ENCODE measurements at places on chromosomes 2 and 18.

GRCh38 chr18:3916082-3916481, 466.1 kb downstream of the TGIF1 start:
- no peak for DNase-seq

GRCh38 chr2:230891509-230891908, 26.8 kb downstream of the ITM2C start:
- DNase-seq: no peak

GRCh38 chr18:3293196-3293951, 31.4 kb downstream of the MYL12B start:
- DNase-seq: no peak

- no peak for DNase-seq
Observed at GRCh38 chr2:58557176-58557575, 316.1 kb upstream of the FANCL start.

DNA sequence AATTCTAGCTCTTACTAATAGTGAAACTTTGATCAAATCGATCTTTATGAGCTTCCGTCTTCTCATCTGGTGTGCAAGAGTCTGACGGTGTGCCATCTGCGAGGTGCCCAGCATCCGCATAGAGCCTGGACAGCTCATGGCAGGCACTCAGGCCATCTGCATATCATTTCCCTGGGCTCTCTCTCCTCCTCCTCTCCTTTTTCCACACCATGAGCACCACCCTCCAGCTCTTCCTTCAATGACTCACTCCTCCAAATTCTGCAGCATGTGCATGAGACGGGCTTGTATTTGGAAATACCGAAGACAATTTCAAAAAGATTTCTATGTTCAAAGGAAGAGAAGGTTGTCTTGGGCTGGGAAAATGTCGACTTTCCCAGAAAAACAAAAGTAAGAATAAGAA, 161.1 kb downstream of the CCBE1 start:
- no peak for DNase-seq

- no peak for DNase-seq
Observed at GRCh38 chr2:11941201-11942177, 195.1 kb downstream of the LPIN1 start.

DNA sequence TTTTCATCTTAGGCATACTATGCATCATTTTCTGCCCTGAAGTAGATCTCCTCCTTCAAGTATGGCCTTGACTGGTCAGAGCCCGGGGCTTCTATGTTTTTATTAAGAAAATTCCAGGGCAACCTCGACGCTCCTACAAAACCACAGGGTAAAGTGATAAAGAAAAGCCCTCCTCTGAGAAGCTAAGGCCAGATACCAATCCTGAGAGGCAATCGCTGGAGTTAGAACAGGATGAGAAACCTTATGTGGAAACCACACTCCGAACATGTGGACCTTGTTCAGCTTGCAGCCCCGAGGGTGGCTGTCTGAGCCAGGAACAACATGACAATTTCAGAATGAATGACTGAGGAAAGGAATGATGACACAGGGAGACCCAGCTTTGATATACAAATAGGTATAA, 35.6 kb downstream of the RMC1 start:
- no peak for DNase-seq

- DNase-seq: no peak
Observed at GRCh38 chr2:242054881-242055801, 185.6 kb downstream of the RTP5 start.

GRCh38 chr2:216829533-216829932, 30.3 kb downstream of the TNP1 start:
- no peak for DNase-seq

DNA sequence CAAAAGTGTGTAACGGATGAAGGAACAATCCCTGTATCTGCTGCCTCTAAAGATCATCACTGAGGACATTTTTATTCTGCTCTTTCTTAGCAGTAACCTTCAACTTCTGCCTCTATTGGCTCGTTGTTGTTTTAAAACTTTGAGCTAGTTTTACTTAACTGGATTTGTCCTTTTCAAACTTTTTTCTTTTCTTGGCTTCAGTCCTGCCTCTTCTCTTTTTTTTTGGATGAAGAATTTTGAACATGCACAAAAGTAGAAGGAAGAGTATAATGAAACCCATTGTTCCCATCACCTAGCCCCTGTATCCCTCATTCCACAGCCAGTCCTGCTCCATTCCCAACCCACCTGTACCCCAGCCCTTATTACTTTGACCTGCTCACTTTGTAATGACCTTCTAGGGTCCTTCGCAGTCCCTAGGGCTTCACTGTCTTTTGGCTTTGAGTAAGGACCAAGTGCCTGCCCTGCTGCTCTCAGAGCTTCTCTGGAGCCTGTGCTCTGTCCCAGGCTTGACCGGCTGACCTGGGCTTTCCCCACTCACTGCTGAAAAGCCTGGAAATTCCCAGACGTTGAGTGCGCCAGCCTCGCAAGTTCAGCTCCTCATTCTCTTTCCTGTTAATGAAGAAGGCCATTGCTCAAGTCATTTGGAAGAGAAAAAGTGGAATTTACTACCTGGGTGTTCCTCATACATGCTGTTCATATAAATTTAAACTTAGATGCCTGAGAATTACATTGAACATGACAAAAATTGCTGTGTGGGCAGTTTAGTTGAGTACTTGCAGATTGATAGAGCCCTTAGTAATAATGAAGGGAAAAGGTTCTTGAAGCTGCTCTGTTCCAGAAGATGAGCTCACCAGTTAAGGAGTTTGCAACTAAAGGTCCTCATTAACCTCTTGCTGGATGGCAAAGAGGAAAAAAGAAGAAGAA, 149.3 kb upstream of the ALPP start:
- DNase-seq: no peak

- DNase-seq: no peak
Observed at GRCh38 chr2:215904101-215904500, 109.2 kb downstream of the MREG start.

- DNase-seq: no peak
Observed at GRCh38 chr2:127762441-127762840, 48.5 kb downstream of the WDR33 start.

GRCh38 chr18:73461780-73462059, 593.9 kb upstream of the NETO1 start:
- DNase-seq: no peak

DNA sequence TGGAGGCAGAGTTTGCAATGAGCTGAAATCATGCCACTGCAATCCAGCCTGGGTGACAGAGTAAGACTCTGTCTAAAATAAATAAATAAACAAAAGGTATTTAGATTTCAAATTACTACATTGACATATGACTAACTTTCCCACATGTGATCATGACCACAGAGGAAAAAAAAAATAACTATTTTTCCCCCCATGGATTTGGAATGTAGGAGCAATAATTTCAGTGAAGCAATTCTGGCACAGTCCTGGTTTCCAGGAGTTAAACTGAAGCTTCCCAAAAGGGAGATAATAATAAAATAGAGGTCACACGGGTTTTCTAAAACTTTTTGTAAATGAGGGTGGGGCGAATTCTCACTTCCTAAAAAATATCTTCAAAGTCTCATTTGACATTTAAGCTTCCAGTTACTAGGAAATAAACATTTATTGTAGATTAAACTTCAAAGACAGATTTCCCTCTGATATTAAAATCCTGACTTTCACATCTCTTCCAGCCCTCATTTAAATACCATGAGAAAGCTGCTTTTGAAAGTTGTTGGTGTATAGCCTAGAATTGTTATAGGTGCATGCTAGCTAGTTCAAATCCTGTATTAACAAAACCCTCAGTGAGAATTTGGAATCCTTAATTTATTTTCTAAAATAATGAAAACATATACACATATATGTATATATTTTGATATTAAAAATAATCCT, 20.7 kb downstream of the SLC19A3 start:
- DNase-seq: no peak

DNA sequence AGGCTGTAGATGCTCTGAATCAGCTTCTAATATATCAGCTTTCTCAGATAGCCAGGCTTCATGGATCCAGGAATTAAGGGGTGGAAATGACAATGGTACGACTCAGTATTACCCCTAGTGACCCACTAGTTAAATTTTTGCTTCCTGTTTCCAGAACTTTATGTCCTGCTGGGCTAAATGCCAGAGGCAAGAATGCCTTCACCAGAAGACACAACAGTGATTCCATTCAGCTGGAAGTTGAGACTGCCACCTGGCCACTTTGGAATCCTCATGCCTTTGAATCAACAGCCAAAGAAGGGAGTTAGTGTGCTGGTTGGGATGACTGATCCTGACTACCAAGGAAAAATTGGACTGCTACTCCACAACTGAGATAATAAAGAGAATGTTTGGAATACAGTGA, 239.1 kb downstream of the ASXL3 start:
- no peak for DNase-seq

GRCh38 chr18:52850031-52850560, 510.1 kb downstream of the DCC start:
- DNase-seq: no peak

DNA sequence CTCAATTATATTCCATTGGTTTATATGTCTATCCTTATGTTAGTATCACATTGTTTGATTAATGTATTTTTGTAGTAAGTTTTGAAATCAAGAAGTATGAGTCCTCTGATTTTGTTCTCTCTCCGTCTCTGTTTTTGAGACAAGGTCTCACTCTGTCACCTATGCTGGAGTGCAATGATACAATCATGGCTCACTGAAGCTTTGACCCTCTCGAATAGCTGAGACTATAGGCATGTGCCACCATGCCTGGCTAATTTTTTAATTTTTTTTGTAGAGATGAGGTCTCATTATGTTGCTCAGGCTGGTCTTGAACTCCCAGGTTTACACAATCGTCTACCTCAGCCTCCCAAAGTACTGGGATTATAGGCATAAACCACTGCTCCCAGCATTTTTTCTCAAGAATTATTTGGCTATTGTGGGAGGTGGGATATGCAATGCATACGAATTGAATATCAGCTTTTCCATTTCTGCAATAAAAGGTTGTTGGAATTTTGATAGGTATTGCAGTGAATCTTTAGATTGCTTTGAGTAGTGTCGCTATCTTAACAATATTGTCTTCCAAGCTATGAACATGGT, 17.7 kb upstream of the GORASP2 start:
- DNase-seq: no peak

- DNase-seq: peak; percentile 61
Observed at GRCh38 chr2:20635675-20636584, 15.0 kb downstream of the HS1BP3 start.

GRCh38 chr2:36271266-36271665, 84.3 kb upstream of the CRIM1 start:
- DNase-seq: no peak

- no peak for DNase-seq
Observed at GRCh38 chr2:33709951-33710350, 110.9 kb upstream of the FAM98A start.

DNA sequence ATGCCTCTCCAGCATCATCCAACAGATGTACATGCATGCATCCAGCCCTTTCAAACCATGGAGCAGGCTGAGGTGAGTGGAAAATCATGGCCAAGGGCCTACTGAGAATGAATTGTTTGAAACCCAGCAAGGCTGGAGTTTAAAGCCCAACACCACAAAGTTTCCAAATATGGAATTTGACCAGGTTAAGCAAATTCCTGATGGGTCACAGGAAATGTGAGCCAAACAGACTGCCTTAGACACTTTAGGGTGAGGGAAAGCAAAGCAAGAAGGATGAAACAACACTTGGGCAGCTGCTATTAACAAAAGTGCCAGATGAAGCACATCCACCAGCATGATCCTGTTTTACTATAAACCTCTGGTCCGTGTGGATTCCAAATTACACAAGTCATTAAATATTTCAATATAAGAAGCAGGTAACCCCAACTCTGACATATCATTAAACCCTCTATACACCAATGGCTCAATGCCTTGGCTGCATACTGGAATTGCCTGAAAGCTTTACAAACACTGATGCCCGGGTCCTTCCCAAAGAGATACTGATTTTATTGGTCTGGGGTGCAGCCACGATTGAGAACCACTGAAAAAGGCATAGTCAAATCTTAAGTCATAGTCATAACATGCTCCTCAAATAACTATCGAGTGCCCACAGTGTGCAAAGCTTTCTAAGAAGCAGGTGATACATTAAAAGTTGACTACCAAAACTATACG, 9.1 kb downstream of the KLF7 start:
- no peak for DNase-seq

- DNase-seq: no peak
Observed at GRCh38 chr2:120301284-120301683, 44.7 kb upstream of the INHBB start.

- DNase-seq: no peak
Observed at GRCh38 chr18:33146014-33146413, 294.5 kb downstream of the CCDC178 start.

DNA sequence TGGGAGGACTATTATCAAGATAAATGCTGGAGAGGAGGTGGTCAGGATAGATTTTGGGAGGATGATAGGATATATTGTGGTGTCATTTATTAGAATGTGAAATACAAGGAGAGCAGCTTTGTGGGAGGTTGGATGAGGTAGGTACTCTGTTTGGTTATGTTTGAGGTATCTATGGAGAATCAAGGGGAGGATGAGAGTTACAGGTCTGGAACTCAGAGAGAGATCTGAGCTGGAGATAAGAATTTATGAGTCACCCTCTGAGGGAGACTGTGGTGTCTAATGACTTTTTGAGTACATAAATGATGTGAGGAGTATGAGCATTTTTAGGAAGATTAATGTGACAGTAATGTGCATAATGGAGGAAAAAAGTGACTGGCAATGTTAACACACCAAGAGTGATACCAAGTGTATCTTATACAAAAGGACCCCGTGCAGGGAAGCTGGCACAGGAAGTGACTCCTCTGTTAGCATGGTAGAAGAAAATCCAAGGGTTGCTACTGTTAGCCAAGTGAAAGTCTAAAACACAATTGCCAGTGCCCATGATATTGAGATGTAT, 48.2 kb downstream of the CRIM1 start:
- DNase-seq: no peak

Measured in stimulated activated CD4-positive, alpha-beta T cell treated with anti-CD3 and anti-CD28 coated beads, Interleukin-2, amount 100 ng/mL, for 48 hours (primary cell).